ENCODE measurements at places on chromosomes 12 and 14.

- peak; percentile 23 for DNase-seq
Measured at GRCh38 chr14:24880689-24881088, 169.3 kb downstream of the STXBP6 start.

GRCh38 chr12:76024942-76025600, 6.5 kb downstream of the PHLDA1 start:
- peak; percentile 72 for DNase-seq

GRCh38 chr14:101706509-101707067, 54.9 kb upstream of the PPP2R5C start:
- DNase-seq = no peak

DNA sequence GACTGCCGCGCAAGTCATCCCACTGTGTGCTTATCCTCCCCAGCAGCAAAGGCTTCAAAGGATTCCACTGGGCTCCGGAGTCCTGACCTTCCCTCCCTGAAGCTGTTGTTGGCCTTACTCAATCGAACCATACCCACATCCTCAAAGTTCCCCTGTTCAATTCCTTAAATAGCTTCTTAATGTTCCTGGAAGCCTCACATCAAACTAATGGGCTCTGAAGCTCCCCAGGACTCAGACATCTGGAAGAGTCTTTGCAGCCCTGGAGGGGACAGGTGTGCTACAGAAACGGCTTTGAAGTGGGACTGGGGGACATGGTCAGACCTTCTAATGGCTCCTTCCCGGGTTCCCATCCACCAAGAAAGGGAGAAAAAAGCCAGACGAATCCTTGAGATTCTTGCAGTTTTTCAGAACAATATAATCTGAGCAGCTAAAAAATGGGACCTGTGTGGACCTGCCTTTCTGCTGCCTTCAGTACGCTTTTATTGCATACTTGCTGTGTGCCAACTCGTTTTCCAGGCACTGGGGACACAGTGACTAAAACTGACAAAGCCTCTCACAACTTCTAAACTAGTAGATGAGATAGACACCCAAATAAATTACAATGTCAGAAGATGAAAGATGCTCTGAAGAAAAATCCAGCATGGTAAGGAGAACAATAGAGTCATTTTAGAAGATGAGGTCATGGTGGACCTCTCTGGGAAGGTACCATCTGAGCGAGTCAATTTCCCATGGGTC, 204.5 kb downstream of the MON2 start:
- no peak for DNase-seq

- no peak for DNase-seq
Measured at GRCh38 chr14:30349520-30349919, 209.4 kb upstream of the G2E3 start.

DNA sequence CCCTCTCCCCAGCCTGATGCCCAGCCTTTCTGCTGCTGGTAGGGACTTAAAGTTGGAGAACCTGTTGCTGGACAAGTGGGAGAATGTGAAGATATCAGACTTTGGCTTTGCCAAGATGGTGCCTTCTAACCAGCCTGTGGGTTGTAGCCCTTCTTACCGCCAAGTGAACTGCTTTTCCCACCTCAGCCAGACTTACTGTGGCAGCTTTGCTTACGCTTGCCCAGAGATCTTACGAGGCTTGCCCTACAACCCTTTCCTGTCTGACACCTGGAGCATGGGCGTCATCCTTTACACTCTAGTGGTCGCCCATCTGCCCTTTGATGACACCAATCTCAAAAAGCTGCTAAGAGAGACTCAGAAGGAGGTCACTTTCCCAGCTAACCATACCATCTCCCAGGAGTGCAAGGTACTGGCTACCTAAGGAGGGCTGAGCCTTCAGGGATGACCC, 1.6 kb downstream of the TSSK4 start:
- no peak for DNase-seq

All from EL (cell line).